ENCODE measurements at places on chromosomes 16 and 17.

- DNase-seq, result no peak
Observed at GRCh38 chr17:1398028-1398427, 2.0 kb downstream of the YWHAE start.

- no peak for DNase-seq
Observed at GRCh38 chr17:60392845-60393702, 1.1 kb upstream of the USP32 start.

- DNase-seq, result no peak
Observed at GRCh38 chr17:13508896-13509295, 92.8 kb downstream of the HS3ST3A1 start.

GRCh38 chr16:14301169-14302030, 230.3 kb downstream of the MRTFB start:
- DNase-seq, result no peak

- no peak for DNase-seq
Observed at GRCh38 chr17:39150795-39151149, 665 bp downstream of the PLXDC1 start.

GRCh38 chr17:19346351-19347255, 15.9 kb downstream of the B9D1 start:
- DNase-seq, result no peak

DNA sequence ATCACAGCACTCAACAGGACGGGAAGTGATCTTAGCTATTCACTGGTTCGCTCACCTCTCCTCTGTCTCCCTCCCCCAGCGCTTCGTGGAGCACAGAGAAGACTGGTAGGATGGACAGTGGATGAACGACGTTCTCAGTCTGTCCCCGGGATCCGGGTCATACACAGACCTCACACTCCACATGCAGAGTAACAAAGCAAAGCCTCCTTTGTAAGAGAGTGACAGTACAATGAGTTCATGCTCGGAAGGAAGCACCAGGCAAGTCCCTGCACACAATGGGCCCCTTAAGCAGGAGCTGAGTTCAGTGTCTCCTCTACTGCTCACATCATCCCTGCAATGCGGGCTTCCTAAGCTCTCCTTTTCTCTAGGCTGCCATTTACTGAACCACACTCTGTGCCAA, 356.9 kb downstream of the C16orf95 start:
- DNase-seq, result no peak

DNA sequence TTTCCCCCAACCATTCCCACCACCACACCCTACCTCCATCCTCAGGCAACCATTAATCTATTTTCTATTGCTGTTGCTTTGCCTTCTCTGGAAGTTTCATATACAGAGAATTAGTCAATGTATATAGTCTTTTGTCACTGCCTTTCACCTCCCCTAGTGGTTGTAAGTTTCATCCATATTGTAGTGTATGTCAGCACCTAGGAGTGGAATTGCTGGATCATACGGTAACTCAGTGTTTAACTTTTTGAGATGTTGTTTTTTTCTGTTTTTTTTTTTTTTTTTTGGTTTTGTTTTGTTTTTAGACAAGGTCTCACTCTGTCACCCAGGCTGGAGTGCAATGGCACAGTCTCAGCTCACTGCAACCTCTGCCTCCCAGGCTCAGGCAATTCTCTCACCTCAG, 16.9 kb downstream of the EEF2K start:
- DNase-seq, result no peak

DNA sequence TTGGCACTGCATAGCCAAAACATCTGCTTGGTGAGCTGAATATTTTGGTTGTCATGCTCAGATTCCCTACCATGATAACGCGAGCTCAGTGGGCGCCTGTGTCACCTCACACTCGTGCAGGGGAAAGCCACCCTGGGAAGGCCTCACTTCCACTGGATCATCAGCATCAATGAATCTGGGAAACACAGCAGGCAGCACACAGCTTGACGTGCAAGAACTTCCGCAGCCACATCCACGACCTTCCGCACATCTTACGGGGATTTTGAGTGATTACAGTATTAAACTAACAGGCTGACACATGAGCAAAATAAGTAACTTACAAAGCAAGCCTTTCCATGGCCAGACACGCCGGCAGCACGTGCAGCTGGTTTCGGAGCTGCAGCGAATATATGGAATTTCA, 54.7 kb upstream of the FOXF1 start:
- DNase-seq, result no peak

- DNase-seq, result no peak
Observed at GRCh38 chr17:21279198-21279535, 5.3 kb upstream of the MAP2K3 start.

DNA sequence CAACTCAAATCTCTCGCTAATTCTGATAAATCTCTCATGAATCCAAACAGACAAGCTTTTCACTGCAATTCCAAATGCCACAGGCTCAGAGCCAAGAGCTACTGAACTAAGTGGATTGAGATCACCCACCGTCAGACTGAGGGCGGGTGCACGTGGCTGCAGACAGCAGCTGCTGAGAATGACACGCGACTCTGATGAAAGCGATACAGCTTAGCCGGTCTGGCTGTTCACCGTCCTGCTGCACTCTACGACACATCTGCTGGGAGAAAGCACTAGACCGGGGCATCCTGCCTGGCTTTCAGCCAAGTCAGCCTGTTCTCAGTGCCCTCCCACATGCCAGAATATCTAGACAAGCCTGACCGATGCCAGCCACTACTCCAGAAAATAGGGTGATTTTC, 42.6 kb downstream of the KLHDC4 start:
- DNase-seq, result no peak

- no peak for DNase-seq
Observed at GRCh38 chr16:67971111-67971510, 2.7 kb upstream of the SLC12A4 start.

- DNase-seq, result no peak
Observed at GRCh38 chr17:82084373-82085030, 13.5 kb downstream of the FASN start.

GRCh38 chr17:45653616-45654015, 130.5 kb upstream of the CRHR1 start:
- DNase-seq, result no peak

GRCh38 chr17:48162946-48163506, 55.5 kb downstream of the SNX11 start:
- DNase-seq, result no peak

DNA sequence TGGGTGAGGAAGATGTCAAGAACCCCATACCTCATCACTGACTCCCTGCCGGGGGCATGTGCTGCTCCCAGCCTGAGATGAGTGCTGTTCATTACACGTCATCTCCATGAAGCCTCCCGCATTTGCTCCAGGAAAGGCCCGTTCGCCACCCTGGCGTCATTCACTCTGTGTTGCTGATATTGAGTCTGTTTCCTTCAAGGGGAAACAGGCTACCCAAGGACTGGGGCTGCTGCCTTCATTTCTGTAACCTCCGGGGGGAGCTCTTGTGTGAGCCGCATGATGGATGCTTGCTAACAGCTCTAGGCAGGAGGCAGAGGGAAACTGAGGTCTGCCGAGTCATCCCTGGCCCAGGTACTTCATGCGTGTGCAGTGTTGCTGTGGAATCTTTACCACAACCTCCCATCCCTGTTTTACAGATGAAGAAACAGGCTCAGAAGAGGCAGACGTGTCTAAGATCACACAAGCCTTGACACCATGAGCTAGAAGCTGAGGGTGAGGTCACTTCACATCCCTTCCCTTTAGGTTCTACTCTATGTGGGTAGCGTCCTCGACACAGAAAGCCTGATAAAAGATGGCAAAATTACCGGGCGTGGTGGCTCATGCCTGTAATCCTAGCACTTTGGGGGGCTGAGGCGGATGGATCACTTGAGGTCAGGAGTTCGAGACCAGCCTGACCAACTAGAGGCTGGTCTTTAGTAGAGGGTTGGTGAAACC, 3.5 kb upstream of the ARMC5 start:
- no peak for DNase-seq

GRCh38 chr17:58184308-58184985, 8.1 kb upstream of the EPX start:
- no peak for DNase-seq

GRCh38 chr16:14600164-14600563, 29.9 kb downstream of the PARN start:
- DNase-seq, result no peak

- no peak for DNase-seq
Observed at GRCh38 chr16:88809068-88809675, 2.6 kb downstream of the APRT start.

DNA sequence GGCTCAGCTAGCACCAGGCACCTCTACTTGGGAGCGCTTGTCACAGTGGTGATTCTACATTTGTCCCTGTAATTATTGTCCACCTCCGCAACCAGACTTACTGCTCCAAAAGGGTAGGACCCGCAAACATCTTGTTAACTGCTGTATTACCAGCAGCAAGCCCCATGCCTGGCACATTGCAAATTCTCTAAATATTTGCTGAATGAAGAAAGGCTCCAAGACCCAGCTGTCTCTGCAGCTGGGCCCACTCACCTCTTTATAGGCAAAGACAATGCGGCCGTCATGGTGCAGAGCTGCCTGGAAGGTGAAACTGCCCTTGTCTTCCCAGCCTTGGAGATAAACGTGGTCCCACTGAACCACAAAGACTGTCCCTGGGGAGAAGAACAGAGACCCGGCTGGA, 44.3 kb downstream of the PLXDC1 start:
- no peak for DNase-seq

- no peak for DNase-seq
Observed at GRCh38 chr16:50522324-50522723, 25.9 kb upstream of the NKD1 start.

DNA sequence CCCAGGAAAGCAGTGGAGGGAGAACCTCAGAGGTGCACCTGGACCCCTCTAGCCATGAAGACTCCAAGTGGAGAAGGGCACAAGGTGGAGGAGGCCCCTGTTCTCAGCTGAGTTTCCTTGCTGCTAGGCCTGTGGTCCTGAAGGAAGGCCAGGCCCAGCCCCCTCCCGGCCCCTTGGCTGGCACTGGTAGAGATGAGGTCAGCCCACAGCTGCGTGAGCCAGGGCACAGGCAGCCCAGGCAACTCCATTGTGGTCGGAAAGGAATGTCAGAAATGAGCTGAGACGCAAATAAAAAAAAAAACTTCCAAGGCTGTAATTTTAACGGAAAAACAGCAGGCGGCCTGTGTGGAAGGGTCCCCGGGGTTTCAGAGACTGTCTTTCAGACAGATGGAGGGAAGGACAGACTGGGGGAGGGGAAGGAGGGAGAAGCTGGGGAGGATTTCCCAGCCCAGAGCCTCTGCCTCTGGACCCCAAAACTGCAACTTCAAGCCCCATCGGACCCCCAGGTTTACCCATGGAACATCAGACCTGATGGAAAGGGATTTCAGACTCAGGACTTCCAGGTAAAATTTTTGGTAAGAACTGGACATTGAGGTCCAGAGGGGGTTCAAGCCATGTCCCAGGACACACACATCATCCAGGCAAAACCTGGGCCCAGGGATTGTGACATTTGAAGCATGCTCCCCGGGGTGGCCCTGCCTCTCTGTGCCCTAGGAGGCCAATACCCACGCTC, 25.6 kb upstream of the MRPS23 start:
- no peak for DNase-seq

DNA sequence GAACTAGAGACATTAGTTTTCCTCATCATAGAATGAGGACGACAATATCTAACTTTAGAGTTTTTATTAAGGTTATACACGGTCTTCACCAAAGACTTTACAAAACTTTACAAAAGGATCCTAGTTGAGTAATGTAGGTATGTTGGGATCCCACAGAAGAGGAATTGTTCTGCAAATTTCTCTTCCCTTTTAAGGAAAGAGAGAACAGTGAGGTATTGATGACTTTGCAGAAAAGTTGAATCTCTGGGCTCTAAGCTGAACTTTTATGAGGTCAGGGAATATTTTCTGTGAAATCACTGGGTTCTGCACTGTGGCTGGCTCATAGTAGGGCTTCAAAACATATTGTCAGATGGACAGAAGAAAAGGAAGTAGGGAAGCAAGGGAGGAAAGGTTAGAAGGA, 89.8 kb upstream of the PIRT start:
- DNase-seq, result no peak

DNA sequence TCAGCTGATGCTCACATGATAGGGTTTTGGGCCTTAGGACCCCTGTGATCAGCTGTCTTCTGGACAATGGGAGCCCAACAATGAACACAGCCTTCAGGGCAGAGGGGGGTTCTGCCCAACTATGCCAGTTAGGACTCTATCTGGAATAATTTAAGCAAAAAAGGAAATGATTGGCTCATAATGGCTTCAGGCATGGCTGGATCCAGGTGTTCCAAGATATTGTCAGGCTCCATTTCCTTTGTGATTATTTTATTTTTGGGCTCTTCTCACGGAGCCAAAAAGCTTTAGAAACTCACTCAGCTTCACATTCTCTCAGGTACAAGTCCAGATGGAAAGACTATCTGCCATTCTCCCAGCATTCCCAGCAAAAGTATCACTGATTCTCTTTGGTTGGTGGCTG, 2.9 kb upstream of the MT2A start:
- DNase-seq, result no peak

GRCh38 chr17:61245706-61246135, 153.9 kb upstream of the TBX2 start:
- no peak for DNase-seq

DNA sequence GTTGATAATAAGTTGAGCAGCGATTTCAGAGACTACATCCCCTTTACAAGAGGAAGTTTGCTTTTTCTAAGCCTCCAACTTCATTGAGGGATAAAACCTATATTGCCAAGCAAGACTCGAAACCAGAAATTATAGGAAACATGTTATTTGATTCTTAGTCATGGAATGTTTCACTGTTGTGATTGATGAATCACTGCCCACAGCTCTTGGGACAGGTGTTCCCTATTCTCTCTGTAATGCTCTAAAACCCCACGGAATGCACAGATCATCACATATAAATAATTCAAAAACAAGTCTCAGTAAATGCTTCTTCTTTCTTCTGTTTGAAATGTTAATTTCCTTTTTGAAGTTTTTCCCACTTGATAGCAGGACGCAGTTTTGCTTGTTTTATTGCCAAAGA, 809.5 kb upstream of the GOT2 start:
- DNase-seq, result no peak

DNA sequence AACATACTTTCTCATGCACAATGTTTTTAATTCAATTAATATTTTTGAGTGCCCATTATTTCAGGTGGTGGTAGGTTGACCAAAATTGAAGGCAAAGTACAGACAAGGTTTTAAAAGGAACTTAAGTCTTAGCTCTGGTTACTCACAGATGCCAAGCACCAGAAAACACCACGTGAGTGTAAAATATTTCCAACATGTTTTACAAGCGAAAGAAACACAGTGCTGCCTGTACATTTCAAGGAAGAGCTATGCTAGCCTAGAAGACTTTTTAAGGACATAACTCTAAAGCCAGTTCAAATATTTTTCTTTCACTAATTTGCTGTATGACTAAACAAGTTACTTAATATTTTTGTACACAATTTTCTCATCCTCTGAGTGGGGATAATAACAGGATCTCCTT, 736.4 kb upstream of the GOT2 start:
- DNase-seq, result no peak

GRCh38 chr17:40366076-40366860, 1.7 kb upstream of the GJD3 start:
- DNase-seq, result no peak

DNA sequence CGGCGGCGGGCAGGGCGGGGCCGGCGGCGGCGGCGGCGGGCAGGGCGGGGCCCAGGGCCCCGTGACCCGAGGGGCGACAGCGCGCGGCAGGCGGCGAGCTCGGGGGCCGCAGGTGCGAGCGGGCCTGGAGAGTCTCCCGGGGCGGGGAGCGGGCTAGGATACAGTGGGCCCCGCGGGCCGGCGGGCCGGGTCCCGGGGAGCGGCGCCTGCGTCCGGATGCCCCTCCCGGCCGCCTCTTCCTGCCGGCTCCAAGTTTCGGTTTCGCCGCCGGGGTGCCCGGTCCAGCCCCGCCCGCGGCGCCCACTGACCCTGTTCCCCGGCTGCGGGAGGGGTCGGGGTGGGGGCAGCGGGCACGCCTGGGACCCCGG, at the start of gene RNF213:
RNF213 (plus strand) TSS at position 62 of the 368 bp plus-strand sequence. CDS start 2,830 bp downstream, outside the sequence.
- DNase-seq, result no peak

GRCh38 chr17:27981978-27982377, 60.5 kb upstream of the NLK start:
- no peak for DNase-seq
